ENCODE measurements at places on chromosomes 1 and 21.

DNA sequence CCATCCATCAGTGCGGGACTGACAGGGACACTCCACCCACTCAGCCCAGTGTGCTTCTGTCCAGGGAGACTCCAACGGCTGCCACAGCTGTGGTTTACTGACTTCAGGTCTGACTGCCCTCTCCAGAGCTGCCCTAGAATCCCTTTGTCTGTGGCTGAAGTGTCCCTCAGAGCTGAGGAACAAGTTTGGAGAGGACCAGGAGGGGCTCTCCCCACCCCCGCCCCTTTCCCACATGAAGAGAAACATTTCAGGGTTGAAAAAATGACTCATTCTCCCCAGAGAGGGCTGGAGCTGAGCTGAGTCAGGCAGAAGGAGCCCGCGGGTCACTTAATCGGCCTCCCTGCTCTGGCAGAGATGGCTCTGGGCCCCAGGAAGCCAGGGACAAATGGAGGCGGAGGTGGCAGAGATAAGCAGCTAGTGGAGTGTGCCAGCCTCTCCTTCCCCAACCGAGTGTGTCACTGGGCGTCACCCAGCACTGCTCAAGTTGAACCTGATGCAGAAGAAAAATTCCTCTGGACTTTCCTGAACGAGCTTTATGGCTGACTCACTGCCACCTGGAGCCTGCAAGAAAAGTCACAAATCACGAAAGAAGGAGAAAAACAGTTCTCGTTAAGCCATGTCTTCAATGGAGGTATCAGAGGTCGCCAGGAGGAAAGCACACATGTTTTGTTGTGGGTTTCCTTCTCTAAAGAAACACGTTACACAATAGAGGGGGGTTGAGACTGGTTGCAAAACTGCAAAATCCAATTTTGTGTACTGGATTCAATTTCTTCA, 34.3 kb upstream of the ECE1 start:
- peak; percentile 93 for DNase-seq

DNA sequence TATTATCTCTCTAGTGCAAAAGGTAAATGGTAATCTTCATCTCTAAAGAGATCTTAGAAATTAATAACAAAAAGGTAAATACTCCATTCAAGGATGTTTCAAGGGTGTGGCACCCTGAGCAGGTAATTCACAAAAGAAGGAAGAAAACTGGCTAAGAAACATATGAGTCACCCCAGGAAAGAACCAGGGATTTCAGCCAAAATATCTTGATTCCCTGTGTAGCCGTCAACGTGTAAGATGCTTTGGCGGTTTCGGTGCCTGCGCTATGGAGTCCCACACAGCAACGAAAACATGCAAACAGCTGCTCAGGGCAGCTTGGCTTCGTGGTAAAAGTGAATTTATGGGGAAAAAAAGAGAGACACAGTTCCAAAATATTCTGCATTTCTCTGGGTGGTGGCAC, 3.7 kb downstream of the ITGB2 start:
- no peak for DNase-seq

GRCh38 chr1:205706601-205707502, 26.5 kb upstream of the SLC45A3 start:
- DNase-seq, result no peak

GRCh38 chr1:2019172-2019543, at the start of gene GABRD:
Gene GABRD (plus strand): TSS chr1:2019345. CDS start chr1:2019424, 79 bp downstream.
- no peak for DNase-seq

- peak; percentile 54 for DNase-seq
Observed at GRCh38 chr1:172449585-172450523, 6.0 kb upstream of the PIGC start.

DNA sequence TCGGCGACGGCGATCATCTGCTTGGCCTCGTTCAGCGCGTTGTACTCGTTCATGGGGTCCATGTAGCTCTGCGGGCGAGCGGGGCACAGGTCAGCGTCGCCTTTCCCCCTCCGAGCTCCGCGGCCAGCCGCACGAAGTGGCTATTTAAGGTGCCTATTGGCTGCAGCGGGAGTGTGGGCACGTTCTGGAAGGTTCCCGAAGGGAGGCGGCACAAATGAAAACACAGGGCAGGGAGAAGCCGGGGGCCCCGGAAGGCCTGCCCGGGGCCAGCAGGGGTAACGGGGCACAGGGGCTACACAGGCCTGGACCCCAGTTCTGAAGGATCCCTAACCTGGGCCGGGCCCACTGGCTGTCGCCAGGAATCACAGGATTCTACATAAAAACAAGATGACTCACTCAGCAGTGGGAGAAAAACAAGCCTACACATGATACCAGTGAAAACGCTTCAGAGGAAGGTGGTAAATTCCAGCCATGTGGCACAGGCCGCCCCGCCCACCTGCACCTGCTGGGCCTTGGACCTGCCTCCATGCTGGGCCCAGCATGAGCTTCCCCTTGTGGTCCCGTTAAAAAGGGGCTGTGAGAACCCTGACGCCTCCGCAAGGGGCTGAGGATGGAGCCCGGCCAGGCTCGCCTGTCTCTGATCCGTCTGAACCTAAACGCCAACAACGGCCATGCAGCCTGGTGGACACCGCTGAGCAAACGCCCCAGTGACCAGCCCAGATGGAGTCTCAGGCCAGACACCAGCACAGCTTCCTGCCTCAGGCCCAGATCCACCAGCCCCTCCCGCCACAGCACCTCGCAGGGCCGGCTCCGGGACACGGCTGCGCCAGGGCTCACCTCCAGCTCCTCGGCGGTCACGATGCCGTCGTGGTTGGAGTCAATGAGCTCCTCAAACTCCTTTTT, 3.9 kb upstream of the TNFRSF4 start:
- DNase-seq, result no peak

DNA sequence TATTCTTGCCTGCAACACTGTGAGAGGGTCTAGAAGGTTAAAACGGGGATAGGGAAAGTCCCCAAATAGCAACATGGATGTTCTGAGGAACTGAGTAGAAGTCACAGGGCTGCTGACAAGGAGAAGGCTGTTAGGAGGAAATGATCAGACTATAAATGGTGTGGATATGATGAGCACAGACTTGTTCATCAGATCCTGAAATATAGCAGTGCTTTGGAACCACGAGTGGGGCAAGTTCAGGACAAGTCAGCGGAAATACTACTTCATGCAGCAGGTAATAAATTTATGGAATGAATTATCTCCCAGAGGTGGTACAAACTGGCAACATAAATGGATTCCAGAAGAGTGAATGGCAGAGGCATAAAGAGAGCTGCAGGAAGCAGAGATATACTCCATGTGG, 3.2 kb upstream of the KIAA0040 start:
- DNase-seq, result no peak

- peak; percentile 96 for DNase-seq
Observed at GRCh38 chr1:45846931-45847330, 43.5 kb downstream of the MAST2 start.

DNA sequence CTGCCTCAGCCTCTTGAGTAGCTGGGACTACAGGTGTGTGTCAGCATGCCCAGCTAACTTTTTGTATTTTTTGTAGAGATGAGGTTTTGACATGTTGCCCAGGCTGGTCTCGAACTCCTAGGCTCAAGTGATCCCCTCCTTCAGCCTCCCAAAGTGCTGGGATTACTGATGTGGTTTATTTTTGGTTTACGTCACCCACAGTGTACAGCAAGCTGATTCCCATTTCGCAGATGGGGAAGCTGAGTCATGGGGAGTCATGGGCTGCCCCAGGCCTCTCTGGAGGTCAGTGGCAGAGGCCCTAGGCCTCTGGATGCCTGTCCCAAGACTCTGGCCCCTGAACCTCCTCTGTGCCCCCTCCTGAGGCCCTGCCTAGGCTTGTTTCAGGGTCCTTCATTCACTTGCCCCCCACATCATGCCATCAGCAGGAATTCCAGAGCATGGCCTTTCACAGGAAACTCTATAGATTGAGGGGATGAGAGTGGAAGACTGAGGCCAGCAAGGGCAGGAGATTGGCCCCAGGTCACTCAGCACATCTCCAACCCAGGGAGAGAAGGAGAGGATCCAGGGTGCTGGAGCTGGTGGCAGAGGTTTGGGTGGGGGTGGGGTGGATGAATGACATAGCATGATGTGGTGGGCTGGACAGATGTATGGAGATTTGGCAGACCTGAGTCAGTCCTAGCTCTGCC, 266.0 kb downstream of the PTPRU start:
- DNase-seq, result no peak

GRCh38 chr21:25453524-25453923, 153.8 kb downstream of the MRPL39 start:
- peak; percentile 1 for DNase-seq

- DNase-seq, result no peak
Observed at GRCh38 chr1:232550007-232550406, 79.9 kb downstream of the SIPA1L2 start.
